ENCODE measurements at places on chromosomes 5 and 9. TPM values are rescaled to one million over a fixed set of nuclear protein-coding genes. Genes with fewer than 3 reads are reported as not detected.

Gene GKAP1
- 38.3 TPM for total RNA-seq

Gene LCNL1
- total RNA-seq = 0.44 TPM

Gene IL17B
- not detected for total RNA-seq

Gene GDNF
- total RNA-seq = 16.8 TPM

Gene PLPPR1
- total RNA-seq = not detected

Gene CCL27
- not detected for total RNA-seq

Gene SGTB
- 7.6 TPM for total RNA-seq

Gene BHMT
- total RNA-seq = not detected

Gene GRIA1
- 0.28 TPM for total RNA-seq

Gene HSPB3
- 112 TPM for total RNA-seq

Gene CAVIN4
- total RNA-seq = 81.5 TPM

Gene GARIN3
- not detected for total RNA-seq

Gene ASTN2
- total RNA-seq = 2.8 TPM

Gene FGFR4
- total RNA-seq = 3.2 TPM

Gene MED10
- 24.9 TPM for total RNA-seq

Gene CTSV
- 0.28 TPM for total RNA-seq

Gene APBA1
- total RNA-seq = 0.86 TPM

Gene IRF1
- 13.8 TPM for total RNA-seq

Gene PCDHB6
- 0.34 TPM for total RNA-seq

Gene FAM120A
- 126 TPM for total RNA-seq

Gene TLX3
- not detected for total RNA-seq

Gene ZCCHC9
- total RNA-seq = 45.1 TPM

Gene TOR2A
- total RNA-seq = 4.1 TPM

Gene CCNO
- not detected for total RNA-seq

Gene DCANP1
- not detected for total RNA-seq

Gene IRX1
- not detected for total RNA-seq

Gene SAPCD2
- total RNA-seq = 0.10 TPM

Gene RRAGA
- 89.4 TPM for total RNA-seq

Gene PPP2R2B
- not detected for total RNA-seq

Gene NTNG2
- total RNA-seq = 0.36 TPM

Gene HSD17B3
- total RNA-seq = 0.34 TPM

Gene HMMR
- 1.4 TPM for total RNA-seq

Gene STPG3
- total RNA-seq = not detected

Gene OR1Q1
- not detected for total RNA-seq

Gene ANKH
- 69.2 TPM for total RNA-seq

Gene AHRR
- total RNA-seq = 0.84 TPM

Gene TPPP
- total RNA-seq = 11.0 TPM

Gene DOCK8
- total RNA-seq = 2.8 TPM

Gene PCDHGB7
- total RNA-seq = 7.2 TPM

Gene IL9
- not detected for total RNA-seq

Gene PDE6A
- 0.26 TPM for total RNA-seq

Gene NEURL1B
- total RNA-seq = 17.9 TPM

Gene OR13C2
- not detected for total RNA-seq

Data from psoas muscle (tissue), 8 donors.